Smooth muscle cell of the brain vasculature (primary cell): ENCODE measurements at places on chromosomes 7 and 10.

GRCh38 chr10:79176949-79177602 lies 108.3 kb downstream of the ZMIZ1 start:
- no peak for DNase-seq

DNA sequence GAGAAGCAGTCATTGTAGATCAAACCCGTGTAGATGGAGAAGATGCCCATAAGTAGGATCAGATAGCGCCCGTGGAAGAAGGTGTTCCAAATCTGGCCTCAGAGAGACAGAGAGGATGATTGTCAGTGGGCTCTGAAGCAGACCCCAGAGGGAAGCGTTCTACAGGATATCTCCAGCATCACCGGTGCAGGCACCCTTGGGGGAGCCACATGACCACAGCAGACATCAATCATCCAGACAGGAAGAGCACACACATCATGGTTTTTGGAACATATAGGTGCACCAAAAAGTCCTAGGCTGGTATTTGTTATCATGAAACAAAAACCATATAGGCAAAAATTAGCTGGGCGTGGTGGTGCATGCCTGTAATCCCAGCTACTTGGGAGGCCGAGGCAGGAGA lies 44.0 kb upstream of the SVOPL start:
- DNase-seq: no peak

DNA sequence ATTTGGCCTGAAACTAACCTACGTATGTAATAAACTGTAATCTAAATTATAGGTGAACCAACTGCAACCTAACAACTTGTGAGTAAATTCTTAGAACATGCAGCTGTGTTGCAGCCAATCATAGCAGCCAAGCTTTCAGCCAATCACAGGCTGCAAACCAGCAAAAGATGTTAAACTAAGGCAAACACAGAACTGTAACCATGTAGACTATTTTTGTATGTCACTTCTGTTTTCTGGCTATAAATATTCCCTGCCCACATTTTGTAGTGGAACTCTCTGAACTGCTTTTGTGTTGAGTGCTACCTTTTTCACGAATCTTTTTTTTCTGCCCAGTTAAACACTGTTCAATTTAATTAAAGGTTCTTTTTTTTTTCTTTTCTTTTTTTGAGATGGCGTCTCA lies 28.2 kb upstream of the ZPBP start:
- DNase-seq: no peak

- no peak for DNase-seq
These were observed 62.3 kb downstream of the ARHGAP21 start for GRCh38 chr10:24661376-24661775.

- DNase-seq: no peak
These were observed 114.3 kb downstream of the ARHGAP22 start for GRCh38 chr10:48490571-48490940.

DNA sequence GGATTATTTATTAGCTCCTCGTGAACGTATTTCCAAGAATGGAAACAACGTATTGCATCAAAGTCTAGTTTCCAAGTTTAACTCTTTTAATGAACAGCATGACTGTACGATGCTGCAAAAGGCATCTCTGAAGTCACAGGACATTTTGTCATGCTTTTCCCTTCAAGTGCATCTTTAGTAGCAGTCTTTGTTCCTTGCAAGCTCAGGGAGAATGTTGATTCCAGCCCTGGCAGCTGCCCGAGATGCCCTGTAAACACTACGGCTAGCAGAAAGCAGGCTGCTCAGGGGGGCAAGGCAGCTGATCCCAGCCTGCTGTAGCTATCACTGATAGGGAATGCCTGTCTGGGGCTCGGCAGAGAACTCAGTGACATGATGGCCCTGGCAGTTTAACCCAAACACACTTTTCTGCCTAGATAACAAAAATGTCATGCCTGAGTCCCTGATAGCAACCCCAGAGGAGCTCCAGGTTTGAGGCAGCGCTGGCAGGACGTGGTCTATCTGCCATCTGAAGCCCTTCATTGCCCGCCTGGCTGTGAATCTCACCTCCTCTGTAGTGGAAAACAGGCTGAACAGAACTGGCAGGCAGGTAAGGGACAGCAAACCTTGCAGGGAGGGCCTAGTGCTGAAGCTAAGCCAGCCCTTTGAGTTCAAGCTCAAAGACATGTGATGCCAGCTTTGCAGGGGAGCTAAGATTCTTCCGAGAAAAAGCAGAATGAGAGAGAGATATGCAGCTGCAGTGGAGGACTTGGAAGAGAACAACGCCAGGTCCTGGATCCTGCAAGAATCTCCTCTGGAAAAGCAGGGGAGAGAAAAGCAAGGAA lies 264.6 kb downstream of the SNX10 start:
- no peak for DNase-seq

DNA sequence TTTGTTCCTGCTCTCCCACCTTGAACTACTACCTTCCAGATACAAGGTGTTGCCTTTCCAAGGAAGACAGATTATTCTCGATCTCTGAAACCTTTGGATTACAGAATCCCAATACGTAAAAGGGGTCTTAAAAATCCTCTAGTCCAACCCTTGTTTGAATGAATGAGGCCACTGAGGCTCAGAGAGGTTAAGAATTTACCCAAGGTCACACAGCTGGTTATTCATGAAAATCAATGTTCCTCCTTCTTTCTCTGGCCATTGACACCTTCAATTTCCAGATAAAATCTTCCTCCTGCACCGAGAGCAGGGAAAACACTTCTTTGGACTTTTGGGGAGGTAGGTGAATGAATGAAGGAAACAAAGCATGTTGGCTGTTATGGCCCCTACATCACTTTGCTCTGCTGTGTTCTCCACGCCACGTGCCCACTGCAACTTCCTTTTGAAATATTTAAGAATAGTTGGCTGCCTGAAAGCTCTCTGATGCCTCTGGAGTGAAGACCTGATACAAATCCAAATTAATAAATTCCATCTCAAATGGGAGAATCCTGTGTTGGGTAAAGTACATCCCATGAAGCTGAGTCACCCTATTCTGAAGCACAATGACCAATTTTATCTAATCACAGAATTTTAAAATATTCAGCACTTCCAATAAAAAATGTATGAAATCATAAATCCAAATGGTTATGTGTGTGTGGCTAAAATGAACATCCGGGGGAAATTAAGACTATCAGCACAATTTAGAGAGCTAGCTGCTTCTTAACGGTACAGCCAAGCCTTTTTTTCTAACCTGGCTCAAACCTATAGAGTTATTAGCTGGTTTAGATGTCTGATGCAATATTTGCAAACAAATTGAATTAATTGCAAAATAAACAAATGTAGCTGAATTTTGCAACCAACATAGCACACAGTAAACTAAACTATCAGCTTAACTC lies 7.3 kb downstream of the SVIL start:
- DNase-seq: no peak

GRCh38 chr10:110311357-110311949 lies 6.7 kb upstream of the SMNDC1 start:
- DNase-seq: no peak

GRCh38 chr7:2508327-2509215 lies 11.0 kb upstream of the LFNG start:
- DNase-seq: no peak

- no peak for DNase-seq
These were observed 19.4 kb downstream of the TUBAL3 start for GRCh38 chr10:5385224-5385623.

DNA sequence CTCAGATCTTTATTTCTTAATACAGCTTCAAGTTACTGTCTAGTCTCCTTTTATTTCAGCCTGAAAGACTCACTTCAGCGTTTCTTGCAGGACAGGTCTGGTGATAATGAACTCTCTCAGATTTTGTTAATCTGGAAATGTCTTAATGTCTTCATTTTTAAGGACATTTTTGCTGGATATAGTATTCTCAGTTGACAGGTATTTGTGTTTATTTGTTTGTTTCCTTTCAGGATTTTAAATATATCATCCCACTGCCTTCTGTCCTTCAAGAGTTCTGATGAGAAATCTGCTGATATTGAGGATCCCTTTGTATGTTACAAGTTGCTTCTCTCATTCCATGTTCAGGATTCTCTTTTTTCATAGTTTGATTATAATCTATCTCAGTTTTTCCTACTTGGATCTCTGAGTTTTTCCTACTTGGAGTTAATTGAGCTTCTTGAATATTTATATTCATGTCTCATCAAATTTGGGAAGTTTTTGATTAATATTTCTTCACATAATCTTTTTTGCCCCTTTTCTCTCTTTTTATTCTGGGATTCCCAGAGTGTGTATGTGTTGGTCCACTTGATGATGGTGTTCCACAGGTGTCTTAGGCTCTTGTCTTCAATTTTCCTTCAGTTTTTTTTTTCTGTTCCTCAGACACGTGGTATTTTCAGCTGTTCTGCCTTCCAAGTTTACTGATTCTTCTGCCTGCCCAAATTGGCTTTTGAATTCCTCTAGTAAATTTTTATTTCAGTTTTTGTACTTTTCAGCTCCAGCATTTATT lies 49.9 kb downstream of the PTEN start:
- DNase-seq: no peak

DNA sequence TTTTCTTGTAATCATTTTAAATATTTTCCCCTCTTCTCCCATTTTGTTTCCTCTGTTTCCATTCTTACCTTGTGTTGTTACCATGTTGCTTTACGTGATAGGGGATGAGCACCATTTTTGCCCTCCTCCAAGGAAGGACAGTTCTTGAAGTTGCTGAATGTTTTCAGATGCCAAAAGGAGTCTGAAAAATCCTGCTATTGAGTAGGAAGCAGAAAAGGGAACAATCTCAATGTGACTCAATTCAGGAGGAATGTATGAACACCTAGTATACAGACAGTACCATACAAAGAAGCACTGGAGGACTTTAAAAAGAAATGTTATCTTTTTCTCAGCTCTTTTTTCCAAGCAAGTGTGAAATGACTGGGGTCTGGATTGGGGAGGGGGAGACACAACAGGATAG lies 5.1 kb upstream of the NAMPT start:
- DNase-seq: no peak

- no peak for DNase-seq
These were observed 16.2 kb upstream of the BRAF start for GRCh38 chr7:140940898-140941297.

DNA sequence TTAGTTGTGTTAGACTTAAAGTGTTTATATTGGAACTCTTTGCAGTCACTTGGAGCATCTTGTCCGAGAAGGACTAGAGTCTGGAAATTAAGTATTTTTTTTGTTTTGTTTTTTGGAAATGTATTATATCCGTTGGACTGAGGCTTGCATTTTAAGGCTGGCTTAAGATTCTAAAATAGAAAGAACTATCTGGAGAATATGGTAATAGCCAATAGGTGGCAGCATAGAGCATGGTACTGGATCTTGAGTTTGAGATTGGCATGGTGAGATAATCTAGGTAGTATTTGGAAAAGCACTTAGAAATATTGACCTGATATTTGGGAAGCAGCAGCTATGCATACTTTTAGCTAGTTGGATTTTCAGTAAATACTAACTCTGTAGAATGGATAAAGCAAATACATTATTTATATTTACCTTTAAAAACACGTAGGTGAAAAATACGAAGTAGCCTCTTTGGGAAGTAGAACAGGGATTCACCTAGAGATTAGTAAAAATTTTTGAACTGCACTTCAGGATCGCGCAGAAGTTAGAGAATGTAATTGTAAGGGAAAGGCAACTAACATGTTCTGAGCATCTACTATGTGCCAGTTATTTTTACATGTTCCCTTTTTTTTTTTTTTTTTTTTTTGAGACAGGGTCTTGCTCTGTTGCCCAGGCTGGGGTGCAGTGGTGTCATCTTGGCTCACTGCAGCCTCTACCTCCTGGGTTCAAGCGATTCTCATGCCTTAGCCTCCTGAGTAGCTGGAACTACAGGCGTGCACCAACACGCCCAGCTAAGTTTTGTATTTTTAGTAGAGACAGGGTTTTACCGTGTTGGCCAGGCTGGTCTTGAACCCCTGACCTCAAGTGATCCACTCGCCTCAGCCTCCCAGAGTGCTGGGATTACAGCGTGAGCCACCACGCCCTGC lies 78.6 kb downstream of the LCOR start:
- DNase-seq: peak; percentile 13
